ENCODE measurements at places on chromosomes 12 and 14. TPM values are rescaled to one million over a fixed set of nuclear protein-coding genes. Genes with fewer than 3 reads are reported as not detected.

NUAK1 gene
- polyA plus RNA-seq = 0.82 TPM

CD27 gene
- 0.98 TPM for polyA plus RNA-seq

FSCB gene
- not detected for polyA plus RNA-seq

LBHD2 gene
- polyA plus RNA-seq = not detected

NABP2 gene
- polyA plus RNA-seq = 10.2 TPM

SLC38A4 gene
- polyA plus RNA-seq = 1.9 TPM

GPRC5A gene
- polyA plus RNA-seq = 15.4 TPM

SLC38A6 gene
- 3.2 TPM for polyA plus RNA-seq

MORN3 gene
- polyA plus RNA-seq = 0.12 TPM

PTPN6 gene
- 19.1 TPM for polyA plus RNA-seq

CCDC198 gene
- not detected for polyA plus RNA-seq

C1R gene
- polyA plus RNA-seq = 99.4 TPM

SLC6A15 gene
- polyA plus RNA-seq = 2.0 TPM

WDHD1 gene
- 2.5 TPM for polyA plus RNA-seq

FAM181A gene
- not detected for polyA plus RNA-seq

SLC25A47 gene
- polyA plus RNA-seq = 0.04 TPM

C1RL gene
- polyA plus RNA-seq = 18.0 TPM

YARS2 gene
- polyA plus RNA-seq = 19.8 TPM

PITPNM2 gene
- polyA plus RNA-seq = 4.1 TPM

HOXC12 gene
- not detected for polyA plus RNA-seq

All from esophagus (tissue), 2 donors.